Hematopoietic multipotent progenitor cell (in vitro differentiated cells): ENCODE measurements at places on chromosomes 5 and 9.

DNA sequence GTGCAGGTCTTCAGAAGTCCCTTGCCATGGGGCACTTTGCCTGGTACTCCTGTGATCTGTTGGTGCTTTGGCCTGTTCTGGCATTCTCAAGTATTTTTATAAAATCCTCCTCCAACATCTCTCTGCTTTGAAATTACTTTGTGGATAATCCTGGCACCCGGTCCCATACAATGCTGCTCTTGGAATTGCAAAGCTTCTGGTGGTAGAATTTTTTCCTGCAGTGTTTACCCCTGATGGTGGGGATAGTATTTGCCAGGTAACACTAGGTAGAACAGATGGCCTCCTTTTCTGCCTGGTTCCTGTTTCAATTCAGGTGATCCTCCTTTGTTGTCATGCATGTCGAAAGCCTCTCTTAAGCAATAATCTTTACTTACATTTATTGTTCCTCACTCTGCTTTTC lies 109.8 kb upstream of the ATP10B start:
- DNase-seq = no peak

- no peak for DNase-seq
These were observed 3.6 kb upstream of the FST start for GRCh38 chr5:53476531-53477480.

DNA sequence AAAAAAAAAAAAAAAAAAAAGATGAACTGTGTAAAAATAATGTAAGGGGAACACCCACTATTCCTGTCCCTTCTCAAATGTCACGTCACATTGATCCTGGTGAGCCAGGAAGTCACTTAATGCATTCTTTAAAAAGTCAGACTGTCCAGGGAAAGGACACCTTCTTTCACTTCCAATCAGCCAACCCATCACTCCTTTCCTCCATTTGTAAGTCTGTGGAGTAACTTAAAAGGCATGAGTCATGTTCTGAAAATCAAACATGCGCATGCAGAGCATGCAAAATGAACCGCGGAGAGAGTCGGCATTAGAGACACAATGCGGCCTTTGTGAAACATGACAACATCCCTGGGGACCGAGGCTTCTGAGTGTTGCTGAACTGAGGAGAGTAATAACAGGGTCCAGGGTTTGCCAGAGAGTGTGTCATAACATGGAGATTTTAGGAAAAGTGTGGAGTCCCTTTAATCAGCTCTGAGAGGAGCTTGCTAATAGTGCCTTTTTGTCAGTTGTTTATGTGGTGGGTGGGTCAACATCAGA lies 77.6 kb upstream of the SEMA6A start:
- no peak for DNase-seq

DNA sequence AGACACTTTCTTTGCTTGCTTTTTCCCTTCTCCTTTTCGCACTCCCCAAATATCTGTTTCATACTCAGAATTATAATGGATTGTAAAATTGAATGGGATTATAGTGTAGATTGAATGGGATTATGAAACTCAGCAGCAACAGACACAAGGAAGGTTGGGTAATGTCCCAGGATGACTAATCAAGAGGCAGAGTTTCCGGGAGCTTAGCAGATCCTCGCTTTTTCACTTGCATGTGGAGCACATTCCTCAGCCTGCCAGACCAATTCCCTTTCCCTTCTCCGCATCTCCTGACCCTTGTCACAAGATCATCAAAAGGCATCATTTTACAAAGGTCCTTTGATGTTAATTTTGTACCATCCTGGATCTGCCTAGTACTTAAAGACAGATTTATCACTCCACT lies 55.1 kb upstream of the SLC1A1 start:
- DNase-seq = no peak

- DNase-seq = no peak
These were observed 460.4 kb upstream of the RORB start for GRCh38 chr9:74036549-74037231.

DNA sequence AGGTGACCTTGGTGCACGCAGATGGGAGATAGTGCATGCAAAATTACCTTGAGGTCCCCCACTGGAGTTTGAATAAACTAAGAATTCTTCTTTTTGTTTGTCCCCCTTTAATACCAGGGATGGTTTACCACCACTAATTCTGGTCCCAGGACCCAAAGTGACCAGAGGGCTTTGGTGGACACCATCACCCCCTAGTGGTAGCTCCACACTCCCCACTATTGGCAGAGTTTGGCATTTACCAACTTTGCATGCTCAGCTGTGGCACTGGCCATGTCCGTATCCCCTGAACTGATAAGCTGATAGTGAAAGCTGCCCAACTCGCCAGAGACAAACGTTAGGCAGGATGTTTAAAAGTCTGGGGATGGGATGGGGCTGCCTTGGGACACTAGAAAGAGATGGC lies 3.3 kb downstream of the ASTN2 start:
- DNase-seq = no peak

- no peak for DNase-seq
These were observed 40.0 kb upstream of the SLC44A1 start for GRCh38 chr9:105204416-105204815.

DNA sequence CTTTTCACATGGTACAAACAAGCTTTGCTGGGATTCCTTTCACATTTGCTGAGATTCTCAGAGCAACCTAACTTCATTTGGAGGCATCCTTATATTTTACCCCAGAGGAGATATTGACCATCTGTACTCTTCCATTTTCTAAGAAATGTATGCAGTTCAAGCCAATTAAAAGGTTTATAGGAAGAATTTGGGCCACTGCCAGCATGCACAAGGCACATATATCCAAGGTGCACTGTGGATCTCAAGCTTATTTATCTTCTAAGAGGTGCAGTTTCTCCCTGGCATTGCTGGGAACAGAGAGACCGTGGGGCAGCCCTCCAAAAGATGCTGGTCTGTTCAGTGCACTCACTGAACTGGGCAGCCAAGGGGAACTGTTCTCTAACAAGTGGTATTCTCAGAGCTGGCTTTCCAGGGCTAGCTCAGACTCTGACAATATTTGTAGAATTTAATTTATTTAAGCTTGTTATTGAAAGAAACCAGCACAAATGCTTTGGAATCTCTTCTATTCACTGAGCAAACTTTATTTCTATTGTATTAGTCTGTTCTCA lies 213.3 kb downstream of the TENT4A start:
- no peak for DNase-seq

DNA sequence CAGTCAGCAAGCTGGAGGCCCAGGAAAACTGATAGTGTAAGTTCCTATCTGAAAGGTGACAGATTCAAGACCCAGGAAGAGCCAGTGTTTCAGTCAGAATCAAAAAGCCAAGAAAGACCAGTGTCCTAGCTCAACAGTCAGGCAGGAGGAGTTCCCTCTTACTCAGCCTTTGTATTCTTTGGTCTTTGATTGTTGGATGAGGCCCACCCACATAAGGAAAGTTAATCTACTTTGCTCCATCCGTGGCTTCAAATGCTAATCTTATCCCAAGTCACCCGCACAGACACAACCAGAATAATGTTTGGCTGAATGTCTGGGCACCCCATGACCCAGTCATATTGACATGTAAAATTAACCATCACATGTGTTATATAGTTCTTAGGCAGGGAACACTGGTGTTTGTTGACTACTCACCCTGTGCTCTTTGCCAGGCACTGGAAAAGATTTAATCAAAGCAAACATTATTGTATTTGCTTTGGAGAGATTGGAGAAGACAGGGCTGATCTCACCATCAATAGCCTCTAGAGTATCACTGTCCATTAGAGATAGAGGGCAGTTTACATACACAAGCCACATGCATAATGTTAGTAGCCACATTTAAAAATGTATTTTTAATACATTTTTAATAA lies 96.3 kb upstream of the KCNN2 start:
- DNase-seq = no peak

- DNase-seq = no peak
These were observed 243.8 kb upstream of the PUM3 start for GRCh38 chr9:3087697-3088096.

DNA sequence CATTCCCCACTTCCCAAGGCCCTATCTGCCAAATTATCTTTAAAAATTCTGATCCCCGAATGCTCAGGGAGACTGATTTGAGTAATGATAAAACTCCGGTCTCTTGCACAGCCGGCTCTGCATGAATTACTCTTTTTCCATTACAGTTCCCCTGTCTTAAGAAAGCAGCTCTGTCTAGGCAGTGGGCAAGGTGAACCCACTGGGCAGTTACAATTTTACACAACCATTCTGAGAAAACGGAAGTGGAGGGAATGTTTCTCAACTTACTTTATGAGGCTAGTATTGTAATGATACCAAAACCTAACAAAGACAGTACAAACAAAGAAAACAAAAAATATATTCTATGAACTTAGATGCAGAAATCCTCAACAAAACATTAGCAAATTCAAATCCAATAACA lies 100.0 kb downstream of the MCTP1 start:
- no peak for DNase-seq

GRCh38 chr9:117434566-117434965 lies 19.7 kb upstream of the ASTN2 start:
- DNase-seq = no peak

DNA sequence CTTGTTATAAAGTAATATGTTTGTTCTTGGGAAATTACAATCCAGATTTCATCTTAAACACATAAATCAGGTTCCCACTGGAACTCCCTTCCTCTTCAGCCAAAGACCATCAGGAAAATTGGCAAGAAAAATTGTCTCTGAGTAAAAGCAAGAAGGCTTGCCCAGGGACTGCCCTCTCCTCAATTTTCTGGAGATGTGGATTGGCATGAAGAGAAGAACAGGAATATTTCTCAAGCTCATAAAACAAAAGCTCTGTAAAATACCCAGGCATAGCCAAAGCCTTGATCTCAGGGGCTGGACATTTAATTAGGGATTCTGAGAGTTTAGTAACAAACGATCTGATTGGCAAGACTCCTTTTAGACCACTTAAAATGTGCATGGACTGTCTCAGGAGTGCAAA lies 223.4 kb downstream of the ZNF608 start:
- no peak for DNase-seq

DNA sequence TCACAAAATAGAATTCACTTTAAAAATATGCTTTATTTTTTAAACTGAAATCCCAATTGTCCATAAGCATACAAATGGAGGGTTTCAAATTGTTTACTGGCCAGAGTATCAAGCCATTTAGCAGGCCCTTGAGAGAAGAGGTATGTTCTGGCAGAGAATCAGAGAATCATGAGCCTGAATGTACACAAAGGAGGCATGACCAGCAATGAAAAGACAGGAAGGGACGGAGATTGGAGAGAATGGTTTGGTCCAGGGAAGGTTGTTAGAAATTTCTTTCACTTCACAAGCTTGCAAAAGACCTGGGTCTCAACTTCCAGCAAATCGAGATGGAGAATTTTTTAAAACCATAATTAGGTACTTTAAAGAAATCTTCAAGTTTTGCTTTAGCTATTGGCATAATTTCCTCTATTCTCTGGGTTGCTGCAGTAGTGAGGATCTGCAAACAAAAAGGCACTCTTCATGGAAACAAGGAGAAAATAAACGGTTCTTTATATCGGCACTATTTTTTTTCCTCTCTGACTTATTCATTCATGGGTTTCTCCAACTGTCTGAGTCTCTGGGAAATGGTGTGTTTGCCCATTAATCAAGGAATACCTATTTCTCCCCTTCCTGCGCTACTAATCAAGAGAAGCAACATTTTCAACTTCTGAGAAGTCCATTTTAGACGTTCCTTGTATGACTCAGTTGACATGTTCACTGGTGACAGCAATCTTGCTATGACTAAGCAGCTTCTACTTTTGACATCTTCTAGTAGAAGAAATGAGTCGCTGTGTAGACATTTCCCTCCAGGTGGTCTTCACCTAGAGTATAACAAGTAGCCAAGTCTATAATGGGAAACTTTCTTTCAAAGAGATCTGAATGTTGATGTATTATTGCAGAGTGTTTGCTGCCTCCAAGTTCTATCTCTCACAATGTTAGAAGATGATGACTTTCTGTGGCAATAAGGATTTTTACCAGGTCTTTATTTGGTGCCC lies 23.1 kb upstream of the ERCC6L2 start:
- DNase-seq = no peak

DNA sequence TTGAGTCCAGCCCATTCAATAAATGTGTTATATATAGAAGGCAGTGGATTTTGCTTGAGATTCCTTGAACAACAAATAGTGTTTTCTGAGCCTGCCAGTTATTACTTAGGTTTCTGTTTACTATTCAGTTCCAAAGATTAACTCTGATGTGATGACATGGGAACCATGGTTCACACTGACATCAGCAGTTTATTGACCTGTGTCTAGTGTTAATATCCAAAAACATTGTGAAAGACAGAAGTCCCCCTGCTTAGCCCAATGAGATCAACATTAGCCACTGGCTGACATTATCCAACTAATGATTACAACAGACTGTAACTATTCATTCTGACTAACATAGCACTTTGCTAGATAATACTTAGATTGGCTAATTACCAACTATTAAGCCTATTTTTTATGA lies 14.9 kb downstream of the APBA1 start:
- no peak for DNase-seq

DNA sequence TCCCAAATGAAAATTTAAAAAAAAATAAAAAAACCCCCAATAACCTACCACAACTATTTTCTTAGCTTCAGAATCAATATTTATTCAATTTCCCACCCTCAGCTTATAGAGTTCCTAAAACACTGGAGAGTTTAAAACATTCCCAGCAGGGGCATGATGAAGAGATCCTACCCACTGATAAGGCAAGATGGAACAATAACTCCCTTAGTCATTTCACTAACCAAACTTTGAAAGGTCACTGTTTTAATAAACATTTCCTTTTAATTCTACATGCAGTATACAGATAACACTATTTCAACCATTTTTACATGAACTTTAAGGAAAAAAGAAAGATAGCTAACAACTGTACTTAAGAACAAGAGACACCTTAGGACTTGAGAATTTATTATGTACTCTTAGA lies 34.9 kb upstream of the ACOT12 start:
- DNase-seq = no peak

- DNase-seq = no peak
These were observed 41.7 kb downstream of the UNC13B start for GRCh38 chr9:35203528-35203927.

GRCh38 chr9:136438548-136439480 lies 831 bp downstream of the INPP5E start:
- DNase-seq = peak; percentile 25

- peak; percentile 31 for DNase-seq
These were observed 58.5 kb downstream of the CNTRL start for GRCh38 chr9:121133104-121133816.
